CD4-positive, alpha-beta memory T cell (primary cell): ENCODE measurements at places on chromosomes 7 and 10. TPM values are rescaled to one million over a fixed set of nuclear protein-coding genes. Genes with fewer than 3 reads are reported as not detected.

DNA sequence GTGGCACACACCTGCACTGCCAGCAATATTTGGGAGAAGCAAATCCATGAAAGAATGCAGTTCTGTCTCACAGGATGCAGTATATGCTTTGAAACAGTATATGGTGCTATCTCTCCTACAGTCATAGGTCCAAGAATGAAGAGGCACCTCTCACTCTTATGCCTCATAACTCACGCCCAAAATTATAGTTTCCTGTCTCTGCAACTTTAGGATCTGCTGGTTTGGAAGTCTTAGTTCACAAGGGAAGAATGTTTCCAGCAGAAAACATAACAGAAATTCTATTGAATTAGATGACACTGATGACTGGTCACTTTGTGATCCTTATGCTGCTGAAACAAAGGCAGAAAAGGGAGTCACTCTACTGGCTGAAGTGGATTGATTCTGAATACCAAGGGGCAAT is 5.7 kb downstream of the C10orf67 start:
- peaks cover 42% of the 10 kb centered on the region for H3K4me1 ChIP-seq
- H3K36me3 ChIP-seq = no peaks in the 10 kb centered on the region
- H3K27me3 ChIP-seq = no peaks in the 10 kb centered on the region
- DNase-seq = no peak
- no peak overlapping the region for H3K27ac ChIP-seq
- H3K4me3 ChIP-seq = no peak overlapping the region

GRCh38 chr10:122499491-122499941 is 38.2 kb downstream of the HTRA1 start:
- no peaks in the 10 kb centered on the region for H3K36me3 ChIP-seq
- H3K27me3 ChIP-seq = no peaks in the 10 kb centered on the region
- no peak for DNase-seq

DNA sequence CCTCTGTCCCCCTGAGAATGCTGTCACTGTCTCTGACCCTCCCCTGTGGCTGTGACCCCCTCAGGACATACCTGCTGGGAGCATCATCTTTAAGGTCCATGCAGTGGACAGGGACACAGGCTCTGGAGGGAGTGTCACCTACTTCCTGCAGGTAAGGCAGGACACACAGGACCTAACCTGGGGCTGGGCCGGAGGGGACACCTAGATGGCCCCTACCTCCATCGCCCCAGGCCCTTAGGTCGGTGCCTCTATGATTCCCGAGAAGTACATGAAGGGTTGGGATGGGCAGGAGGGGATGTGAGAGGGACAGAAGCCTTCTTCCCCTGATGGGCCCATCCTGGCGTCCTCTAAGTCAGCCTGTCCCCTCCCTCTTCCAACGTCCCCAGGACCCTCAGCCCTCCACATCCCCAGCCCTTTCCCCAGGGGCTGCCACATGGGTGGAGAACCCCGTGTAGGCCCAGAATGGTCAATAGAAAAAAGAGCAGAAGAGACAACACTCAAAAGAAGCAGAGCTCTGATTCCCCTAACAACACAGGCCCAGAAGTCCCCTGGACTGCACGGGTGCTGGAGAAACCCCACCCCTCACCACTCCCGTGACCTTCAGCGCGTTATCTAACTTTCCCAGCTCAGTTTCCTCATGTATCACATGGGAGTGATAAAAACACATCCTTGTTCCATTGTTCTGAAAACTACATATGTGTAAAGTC is 6.4 kb downstream of the CDHR1 start:
- H3K27me3 ChIP-seq = peaks cover 7% of the 10 kb centered on the region
- H3K27ac ChIP-seq = no peak overlapping the region
- DNase-seq = no peak
- H3K4me1 ChIP-seq = no peaks in the 10 kb centered on the region
- no peak overlapping the region for H3K4me3 ChIP-seq

Gene OR2A42
- total RNA-seq = not detected

DNA sequence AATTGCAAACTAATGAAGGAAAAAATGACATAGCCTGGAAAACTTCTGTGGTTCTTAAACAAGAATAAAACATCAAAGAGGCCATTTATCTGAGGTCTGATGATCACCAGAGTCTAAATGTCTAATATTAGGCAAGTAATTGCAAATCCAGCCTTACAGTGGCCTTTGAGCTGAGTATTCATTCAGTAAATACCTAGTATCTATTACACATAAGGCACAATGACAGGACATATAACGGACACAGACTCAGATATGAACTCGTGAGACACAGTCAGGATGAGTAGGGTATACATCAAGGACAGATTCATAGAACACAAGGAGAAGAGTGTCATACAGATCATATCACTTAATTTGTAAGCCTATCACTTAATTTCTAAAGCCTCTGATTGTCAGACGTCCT is 16.8 kb downstream of the GPAM start:
- H3K27ac ChIP-seq = no peak overlapping the region
- DNase-seq = no peak
- H3K27me3 ChIP-seq = no peaks in the 10 kb centered on the region
- H3K4me3 ChIP-seq = no peak overlapping the region

Gene TWIST1
- not detected for total RNA-seq

- H3K4me1 ChIP-seq = no peaks in the 10 kb centered on the region
- no peak overlapping the region for H3K4me3 ChIP-seq
- DNase-seq = no peak
- H3K36me3 ChIP-seq = no peaks in the 10 kb centered on the region
Observed at GRCh38 chr10:25914776-25915175, 19.3 kb upstream of the MYO3A start.

Gene DYNC1I1
- not detected for total RNA-seq

Gene CDHR3
- 11.3 TPM for total RNA-seq

- DNase-seq = no peak
- H3K4me3 ChIP-seq = no peak overlapping the region
- H3K4me1 ChIP-seq = no peaks in the 10 kb centered on the region
- H3K27ac ChIP-seq = no peak overlapping the region
- H3K36me3 ChIP-seq = no peaks in the 10 kb centered on the region
Observed at GRCh38 chr7:153399554-153399940, 640.0 kb downstream of the ACTR3B start.

DNA sequence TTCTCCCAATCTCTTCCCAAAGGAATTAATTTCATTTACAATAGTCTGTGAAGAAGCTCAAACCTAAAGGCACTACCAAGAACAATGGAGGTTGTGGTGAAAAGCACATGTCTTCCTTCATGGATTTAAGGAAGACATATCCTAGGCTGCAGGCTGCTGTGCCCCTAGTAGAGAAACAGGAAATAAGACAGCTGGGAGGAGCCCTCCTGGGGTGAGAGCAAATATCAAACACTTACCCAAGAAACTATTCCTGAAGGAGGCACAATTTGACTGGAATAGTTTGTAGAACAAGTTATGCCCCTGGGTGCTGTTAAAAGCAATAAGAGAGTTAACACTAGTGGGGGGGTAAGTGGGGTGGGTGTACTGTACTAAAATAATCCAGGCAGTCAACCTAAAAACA is 30.1 kb downstream of the PDZD8 start:
- H3K4me1 ChIP-seq = peaks cover 19% of the 10 kb centered on the region
- H3K36me3 ChIP-seq = peaks cover 4% of the 10 kb centered on the region
- H3K27me3 ChIP-seq = no peaks in the 10 kb centered on the region
- no peak overlapping the region for H3K27ac ChIP-seq

Gene CTBP2
- total RNA-seq = 0.97 TPM

DNA sequence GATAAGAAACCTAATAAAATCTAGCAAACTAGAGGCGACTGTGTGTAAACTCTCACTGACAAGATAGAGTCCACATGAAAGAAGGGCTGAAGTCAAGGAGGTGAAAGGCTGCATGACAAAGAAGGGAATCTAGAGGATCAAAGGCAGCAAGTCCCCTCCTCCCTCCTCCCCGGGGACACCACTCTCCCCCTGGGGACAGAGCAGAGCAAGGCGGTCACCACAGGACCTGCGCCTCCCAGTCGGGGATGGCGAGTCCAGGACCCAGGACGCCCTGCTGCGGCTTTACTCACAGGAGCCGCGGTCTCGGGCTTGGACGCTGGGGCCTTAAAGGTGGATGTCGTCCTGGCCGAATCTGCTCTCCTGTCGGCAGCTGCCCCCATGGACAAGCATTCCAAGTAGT is 22.4 kb downstream of the BRI3 start:
- no peaks in the 10 kb centered on the region for H3K36me3 ChIP-seq
- no peak for DNase-seq
- H3K27ac ChIP-seq = no peak overlapping the region
- no peaks in the 10 kb centered on the region for H3K27me3 ChIP-seq

Gene ST7
- total RNA-seq = 3.8 TPM

- no peaks in the 10 kb centered on the region for H3K27me3 ChIP-seq
- no peaks in the 10 kb centered on the region for H3K36me3 ChIP-seq
- H3K4me1 ChIP-seq = no peaks in the 10 kb centered on the region
- no peak for DNase-seq
- no peak overlapping the region for H3K4me3 ChIP-seq
- H3K27ac ChIP-seq = no peak overlapping the region
Observed at GRCh38 chr7:142088022-142088714, 23.4 kb upstream of the MGAM2 start.

DNA sequence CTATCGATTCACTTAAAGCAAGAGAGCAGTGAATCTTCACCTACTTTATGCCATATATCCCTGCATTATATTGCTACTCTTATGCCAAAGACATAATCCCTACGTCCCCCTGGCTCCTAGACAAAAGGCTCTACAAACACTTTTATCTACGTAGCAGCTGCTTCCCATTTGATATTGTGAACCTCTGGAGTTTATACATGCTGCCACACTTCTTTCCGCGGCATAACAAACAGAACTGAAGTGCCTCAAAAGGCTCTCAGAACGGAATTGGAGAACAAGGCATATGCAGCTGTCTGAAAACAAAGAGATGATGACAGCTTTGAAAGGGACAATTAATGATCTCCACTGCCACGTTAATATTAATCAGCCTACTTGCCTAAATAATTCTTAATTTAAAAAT is 985.6 kb upstream of the LRRN3 start:
- no peak overlapping the region for H3K27ac ChIP-seq
- H3K4me1 ChIP-seq = no peaks in the 10 kb centered on the region
- DNase-seq = no peak
- H3K4me3 ChIP-seq = no peak overlapping the region
- H3K36me3 ChIP-seq = no peaks in the 10 kb centered on the region

GRCh38 chr7:70694971-70695794 is 436.8 kb upstream of the GALNT17 start:
- H3K4me3 ChIP-seq = peak overlapping the region; percentile 42
- DNase-seq = no peak
- H3K36me3 ChIP-seq = no peaks in the 10 kb centered on the region
- H3K4me1 ChIP-seq = peaks cover 7% of the 10 kb centered on the region
- H3K27me3 ChIP-seq = no peaks in the 10 kb centered on the region

Gene CDC14C
- total RNA-seq = not detected

DNA sequence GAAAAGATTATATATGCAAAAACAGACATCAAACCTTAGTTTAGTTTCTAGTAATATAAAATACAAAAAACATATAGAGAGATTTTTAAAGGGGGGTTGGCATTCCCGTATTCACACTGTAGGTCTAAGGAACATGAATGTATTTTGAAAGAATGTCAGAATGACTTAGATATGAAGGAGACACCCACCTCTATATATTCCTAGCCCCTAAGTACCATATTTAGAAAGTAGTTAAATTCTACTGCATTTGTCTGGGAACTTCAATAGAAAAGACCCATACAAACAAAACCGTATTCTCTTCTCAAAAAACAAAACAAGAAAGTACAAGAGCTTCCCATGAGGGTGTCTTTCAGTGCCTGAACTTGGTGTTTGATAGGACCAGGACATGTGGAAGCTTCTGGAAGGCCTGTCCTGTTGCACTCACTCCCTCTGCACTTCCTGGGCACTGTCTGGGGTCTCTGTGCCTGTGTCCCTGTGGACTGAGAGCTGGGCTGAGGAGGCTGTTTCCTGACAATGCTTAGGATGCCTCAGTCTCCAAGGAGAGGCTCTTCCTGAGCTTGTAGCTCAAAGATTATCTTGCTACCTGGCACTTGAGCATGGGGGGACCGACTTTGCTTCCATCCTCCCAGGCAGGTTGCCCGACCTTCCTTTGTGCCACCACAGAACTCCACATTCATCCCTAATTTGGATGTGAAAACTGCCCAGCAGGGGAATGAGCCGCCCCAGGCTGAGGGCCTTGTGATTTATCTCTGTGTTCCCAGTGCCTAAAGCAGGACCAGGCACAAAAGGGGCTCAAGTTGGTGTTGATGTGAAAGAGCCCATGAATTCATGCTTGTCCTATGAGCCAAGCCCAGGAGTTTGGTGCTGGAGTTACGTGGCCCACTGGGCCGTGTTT is 44.4 kb upstream of the KLF6 start:
- H3K36me3 ChIP-seq = no peaks in the 10 kb centered on the region
- H3K27ac ChIP-seq = peak overlapping the region; percentile 78
- peaks cover 21% of the 10 kb centered on the region for H3K4me1 ChIP-seq
- H3K4me3 ChIP-seq = peak overlapping the region; percentile 32
- H3K27me3 ChIP-seq = no peaks in the 10 kb centered on the region

Gene CALCR
- total RNA-seq = not detected

GRCh38 chr7:95478272-95479037 is 7.3 kb upstream of the ASB4 start:
- no peaks in the 10 kb centered on the region for H3K27me3 ChIP-seq
- H3K4me1 ChIP-seq = no peaks in the 10 kb centered on the region
- no peaks in the 10 kb centered on the region for H3K36me3 ChIP-seq
- no peak overlapping the region for H3K4me3 ChIP-seq

DNA sequence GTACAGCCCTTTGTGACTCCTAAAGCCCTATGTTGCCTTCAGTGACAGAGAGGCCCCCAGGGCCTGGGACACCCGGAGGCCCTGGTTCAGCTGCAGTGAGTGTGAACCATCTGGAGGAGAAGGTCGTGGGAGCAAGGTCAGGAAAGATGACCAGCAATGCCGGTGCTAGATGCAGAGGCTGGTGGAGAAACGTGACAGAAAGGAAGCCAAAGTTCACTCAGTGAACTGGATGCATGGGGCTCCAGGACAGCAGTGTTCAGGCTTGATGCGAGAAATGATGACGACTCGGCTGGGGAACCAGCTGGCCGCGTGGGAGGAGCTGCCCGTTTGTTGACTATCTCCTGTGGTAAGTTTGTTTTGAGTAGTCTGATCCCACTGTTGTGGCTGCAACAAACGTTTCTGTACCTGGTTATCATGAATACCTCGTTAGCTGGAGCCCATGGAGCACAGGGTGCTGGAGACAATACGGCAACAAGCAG is 54.1 kb upstream of the MKRN1 start:
- no peak overlapping the region for H3K27ac ChIP-seq
- no peaks in the 10 kb centered on the region for H3K36me3 ChIP-seq
- no peak for DNase-seq
- H3K4me1 ChIP-seq = no peaks in the 10 kb centered on the region

DNA sequence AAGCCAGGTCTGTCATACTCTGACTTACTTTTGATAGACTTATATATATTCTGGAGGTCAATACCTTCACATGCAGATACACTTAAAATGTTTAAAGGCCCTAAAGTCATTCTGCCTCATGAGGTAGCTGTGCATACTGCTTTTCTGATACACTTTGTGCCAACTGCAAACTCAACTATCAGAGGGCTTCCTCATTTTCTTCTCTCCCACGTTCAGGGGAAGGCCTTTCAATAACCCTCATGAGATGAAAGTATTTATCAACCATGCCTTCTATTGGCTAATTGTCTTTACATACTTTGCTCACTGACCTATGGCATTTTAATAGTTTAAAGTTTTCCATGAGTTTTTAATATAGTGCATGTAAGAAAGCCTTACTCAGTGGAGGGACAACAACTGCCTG is 112.7 kb upstream of the AMPH start:
- no peak overlapping the region for H3K27ac ChIP-seq
- H3K36me3 ChIP-seq = peaks cover 18% of the 10 kb centered on the region
- H3K4me1 ChIP-seq = no peaks in the 10 kb centered on the region
- H3K4me3 ChIP-seq = no peak overlapping the region
- H3K27me3 ChIP-seq = no peaks in the 10 kb centered on the region

- H3K27me3 ChIP-seq = no peaks in the 10 kb centered on the region
- no peaks in the 10 kb centered on the region for H3K36me3 ChIP-seq
- H3K4me3 ChIP-seq = no peak overlapping the region
- no peak overlapping the region for H3K27ac ChIP-seq
Observed at GRCh38 chr7:92691578-92691977, 101.4 kb upstream of the FAM133B start.
